ENCODE measurements at places on chromosomes 11 and 22. TPM values are rescaled to one million over a fixed set of nuclear protein-coding genes. Genes with fewer than 3 reads are reported as not detected.

DNA sequence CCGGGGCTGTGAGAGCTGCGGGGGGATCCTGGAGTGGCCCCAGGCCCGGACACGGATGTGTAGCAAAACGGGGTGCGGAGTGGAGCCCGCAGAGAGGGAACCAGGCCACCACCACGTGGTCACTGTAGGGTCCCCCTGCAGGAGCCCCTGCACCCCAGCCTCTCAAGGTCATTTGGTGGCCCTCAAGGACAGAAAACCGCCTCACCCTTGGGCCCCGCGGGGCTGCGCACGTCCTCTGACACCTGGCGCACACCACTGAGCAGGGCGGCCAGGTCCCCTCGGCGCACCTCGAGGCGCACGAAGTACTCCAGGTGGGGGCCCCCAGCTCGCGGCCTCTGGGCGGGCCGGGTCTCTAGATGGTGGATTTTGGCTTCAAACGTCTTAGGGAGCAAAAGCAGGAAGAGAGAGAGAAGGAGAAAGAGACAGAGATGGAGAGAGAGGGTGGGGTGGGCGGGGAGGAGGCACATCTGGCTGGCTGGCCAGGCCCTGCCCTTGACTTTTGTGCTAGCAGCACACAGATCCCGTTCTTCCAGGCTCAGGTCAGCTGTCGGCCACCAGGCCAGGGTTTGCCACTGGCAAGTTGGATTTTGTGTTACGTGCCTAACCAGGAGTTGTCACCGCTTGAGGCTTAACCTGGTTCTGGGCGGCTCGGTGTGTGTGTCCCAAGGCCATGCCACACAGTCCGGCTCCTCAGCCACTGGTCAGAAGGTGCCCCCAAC lies 3.2 kb downstream of the TH start:
- no peak for DNase-seq

DNA sequence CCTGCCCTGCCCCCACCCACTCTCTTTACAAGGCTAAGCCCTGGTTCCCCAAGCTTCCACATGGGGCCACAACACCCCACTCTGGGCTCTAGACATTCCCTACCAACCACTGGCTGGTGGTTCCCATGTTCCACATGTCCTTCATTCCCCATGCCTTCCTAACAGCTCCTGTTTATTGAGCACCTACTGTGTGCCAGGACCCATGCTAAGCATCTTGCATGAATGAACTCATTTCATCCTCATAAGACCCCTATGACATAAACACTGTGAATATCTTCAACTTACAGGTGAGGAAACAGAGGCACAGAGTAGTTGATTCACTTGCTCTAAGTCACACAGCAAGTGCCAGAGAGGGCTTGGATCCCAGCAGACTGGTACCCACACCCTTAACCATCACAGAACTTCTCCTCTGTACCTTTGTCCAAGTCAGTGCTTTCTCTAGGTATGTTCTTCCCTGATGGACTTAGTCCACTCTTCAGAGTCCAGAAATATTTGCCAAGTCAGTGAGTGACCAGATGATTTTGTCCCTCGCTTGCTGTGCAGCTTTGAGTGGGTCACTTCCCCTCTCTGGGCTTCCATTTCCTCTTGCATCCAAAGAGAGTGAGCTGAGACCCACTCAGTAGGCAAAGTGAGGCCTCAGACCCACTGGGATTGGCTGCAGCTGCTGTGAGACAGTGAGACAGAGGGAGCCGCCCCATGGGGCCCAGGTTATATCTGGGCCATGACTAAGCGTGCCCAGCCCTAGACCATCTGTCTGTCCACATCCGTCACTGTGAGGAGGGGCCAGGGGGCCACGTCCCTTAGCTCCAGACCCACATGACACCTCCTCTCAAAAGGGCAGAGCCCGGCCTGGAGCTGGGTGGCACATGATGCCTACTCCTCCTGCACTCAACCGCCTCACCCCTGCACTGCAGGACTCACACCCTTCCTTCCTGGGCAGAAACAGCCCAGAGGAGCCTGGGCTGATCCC lies 132.4 kb downstream of the MN1 start:
- DNase-seq = peak; percentile 98

DNA sequence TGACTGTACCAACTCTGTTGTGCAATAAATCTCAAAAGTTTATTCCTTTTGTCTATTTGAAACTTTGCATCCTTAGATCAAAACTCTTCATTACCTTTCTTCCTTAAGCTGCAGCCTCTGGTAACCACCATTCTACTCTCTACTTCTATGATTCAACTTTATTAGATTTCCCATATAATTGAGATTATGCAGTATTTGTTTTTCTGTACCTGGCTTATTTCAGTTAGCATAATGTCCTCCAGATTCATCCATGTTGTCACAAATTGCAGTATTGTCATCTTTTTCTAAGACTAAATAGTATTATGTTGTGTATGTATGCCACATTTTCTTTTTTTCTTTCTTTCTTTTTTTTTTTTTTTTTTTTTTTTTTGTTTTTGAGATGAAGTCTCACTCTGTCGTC lies 1176.3 kb upstream of the TENM4 start:
- DNase-seq = no peak

DNA sequence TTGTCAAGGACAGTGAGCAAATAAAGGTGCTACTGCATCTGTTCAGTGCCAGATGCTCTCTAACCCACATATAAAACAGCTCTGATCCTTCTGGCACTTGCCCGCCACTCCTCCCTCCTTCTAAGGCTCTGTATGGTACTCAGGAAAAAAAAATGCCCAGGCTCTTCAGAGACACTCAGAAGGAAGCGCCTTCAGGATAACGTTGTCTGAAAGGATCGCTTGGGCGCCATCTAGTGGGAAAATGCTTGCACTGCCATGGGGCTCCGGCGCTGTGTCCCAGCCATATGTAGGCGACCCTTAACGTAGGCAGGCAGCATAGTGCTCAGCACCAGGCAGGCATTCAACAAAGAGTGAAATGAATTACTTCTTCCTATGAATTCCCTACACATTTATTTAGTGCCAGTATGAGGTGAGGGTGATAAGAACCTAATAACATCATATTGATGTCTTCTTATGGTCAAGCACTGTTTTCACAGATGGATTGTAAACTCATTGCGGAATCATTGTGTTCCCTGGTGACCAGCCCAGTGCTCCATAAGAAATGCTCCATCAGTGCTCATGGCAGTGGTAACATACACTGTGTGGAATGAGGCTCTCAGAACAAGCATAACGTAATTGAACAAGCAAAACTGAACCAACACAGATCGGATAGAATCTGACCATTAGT lies 39.6 kb downstream of the PAMR1 start:
- DNase-seq = peak; percentile 81

- no peak for DNase-seq
These were observed 11.2 kb downstream of the PLA2G6 start for GRCh38 chr22:38170469-38170868.

DNA sequence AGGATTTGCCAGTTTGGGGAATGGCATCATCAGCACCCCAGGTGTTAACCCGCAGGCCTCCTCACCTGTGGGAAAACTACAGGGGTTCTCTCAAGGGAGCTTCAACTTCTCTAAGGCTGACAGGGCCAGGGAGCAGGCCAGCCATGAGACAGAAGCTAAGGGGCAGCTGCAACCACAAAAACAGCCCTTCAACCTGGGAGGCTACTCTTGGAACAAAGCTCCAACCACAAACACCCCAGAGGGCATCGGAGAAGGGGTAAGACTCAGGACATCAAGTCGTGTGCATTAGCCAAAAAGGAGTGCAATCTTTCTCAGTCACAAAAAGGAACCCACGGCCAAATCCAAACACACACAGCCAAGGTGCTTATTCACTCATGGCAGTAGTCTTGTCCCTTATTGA lies 103.0 kb downstream of the PLEKHA7 start:
- no peak for DNase-seq

DNA sequence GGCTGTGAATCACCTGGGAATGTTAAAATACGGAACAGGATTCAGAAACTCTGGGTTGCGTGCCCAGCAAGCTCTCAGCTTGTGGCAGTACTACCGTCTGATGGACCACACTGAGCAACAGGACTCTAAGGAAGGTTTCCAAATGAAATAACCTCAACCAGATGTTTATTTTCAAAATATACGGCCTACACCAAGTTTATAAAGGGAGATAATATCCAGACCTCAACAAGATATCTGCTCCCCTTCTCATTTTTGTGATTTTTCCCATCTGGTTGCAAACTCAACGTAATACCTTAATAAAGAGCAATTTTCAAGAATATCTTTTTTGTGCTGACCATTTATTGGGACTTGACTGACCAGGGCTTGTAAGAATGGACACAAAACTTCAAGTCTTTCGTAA lies 49.4 kb downstream of the SLC25A17 start:
- no peak for DNase-seq

GRCh38 chr11:8323161-8323935 lies 59.7 kb upstream of the LMO1 start:
- DNase-seq = no peak

DNA sequence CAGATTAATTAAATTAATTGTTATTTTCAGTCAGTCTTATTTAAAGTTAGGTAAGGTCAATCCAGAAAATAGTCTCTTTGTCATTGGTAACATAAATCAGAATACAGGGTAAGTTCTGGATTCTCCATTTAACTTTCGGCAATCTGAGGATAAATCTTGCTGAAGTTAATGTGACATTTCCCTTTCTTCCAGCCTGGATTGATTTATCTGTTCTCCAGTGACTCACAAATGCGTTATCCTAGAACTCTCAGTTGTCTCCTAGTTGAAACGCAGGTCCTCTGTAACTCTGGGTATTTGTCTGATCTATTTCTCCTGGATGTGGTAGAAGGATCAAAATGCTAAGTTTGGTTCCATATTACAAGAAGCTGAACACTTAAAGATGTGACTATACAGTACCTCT lies 21.0 kb downstream of the OR51E1 start:
- no peak for DNase-seq

DNA sequence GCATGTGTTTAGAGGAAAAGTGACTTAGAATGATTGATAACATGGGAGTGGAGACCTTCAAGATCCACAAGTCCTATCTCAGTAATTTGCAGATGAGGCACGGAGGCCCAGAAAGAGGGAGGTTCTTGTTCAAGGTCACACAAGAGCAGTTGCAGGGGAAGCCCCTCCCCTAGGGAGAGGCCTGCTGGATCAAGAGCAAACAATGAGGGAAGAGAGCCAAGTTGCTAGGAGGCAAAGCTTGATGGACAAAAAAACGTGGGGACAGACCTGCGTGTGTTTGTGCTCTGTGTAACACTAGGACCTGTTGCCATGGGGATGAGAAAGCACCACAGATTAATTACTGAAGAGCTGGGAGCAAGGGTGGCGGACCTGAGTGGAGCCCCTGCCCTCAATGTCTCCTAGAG lies 6.4 kb upstream of the MFRP start:
- DNase-seq = no peak

GRCh38 chr11:64609436-64610047 lies 18.5 kb downstream of the SLC22A12 start:
- DNase-seq = peak; percentile 14

DNA sequence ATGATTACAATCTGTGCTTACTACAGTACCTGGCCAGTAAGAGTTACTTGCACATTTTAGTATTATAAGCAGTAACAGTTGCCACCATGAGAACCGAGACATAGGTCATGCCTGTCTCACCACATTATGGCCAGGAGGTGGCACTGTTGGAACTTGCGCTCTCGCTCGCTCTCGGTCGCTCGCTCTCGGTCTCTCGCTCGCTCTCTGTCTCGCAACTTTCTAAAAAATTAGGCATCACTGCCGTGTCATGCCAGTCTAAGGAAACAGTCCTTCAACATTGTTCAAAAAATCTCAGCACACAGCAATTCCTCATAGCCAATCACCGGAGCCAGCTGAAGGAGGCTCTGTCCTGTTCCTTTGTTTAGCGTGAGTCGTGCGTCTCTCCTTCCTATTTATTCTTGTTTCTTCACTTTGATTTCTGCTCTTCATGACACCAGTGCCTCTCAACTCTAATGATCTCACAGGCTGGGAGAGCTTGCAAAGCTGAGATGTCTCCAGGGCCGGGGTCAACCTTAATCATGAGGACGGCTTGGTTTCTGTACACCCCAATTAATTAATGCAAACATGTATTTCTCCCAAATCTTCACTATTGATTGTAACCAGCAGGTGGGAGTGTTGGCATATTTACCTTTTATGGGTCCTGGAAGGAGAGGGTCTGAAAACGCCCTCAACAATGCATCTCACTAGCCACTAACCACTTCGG lies 6.3 kb upstream of the ADAMTS8 start:
- peak; percentile 79 for DNase-seq

DNA sequence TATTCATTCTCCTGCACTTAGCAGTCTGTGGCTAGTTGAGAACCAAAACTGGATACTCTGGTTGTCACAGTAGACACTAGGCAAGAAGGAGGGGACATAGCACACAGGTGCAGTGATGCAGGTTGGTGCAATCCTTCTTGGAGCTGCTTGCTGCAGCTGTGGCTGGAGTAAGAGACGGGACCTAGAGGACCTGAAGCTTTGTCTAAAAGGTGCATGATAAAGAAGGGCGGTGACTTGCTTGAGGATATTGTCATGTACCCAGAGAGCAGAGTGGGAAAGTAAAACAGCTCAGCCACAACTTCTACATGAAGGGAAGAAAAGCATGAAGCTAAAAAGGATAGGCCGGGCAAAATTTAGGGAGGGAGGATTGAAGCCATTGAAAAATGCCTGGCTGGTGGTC lies 304.1 kb upstream of the KIRREL3 start:
- DNase-seq = no peak

GRCh38 chr11:15055620-15056356 lies 17.6 kb upstream of the CALCB start:
- DNase-seq = no peak

GRCh38 chr11:35907648-35908431 lies 36.0 kb upstream of the LDLRAD3 start:
- DNase-seq = peak; percentile 98

GRCh38 chr11:119318240-119319135 lies 1.6 kb upstream of the MCAM start:
- no peak for DNase-seq

DNA sequence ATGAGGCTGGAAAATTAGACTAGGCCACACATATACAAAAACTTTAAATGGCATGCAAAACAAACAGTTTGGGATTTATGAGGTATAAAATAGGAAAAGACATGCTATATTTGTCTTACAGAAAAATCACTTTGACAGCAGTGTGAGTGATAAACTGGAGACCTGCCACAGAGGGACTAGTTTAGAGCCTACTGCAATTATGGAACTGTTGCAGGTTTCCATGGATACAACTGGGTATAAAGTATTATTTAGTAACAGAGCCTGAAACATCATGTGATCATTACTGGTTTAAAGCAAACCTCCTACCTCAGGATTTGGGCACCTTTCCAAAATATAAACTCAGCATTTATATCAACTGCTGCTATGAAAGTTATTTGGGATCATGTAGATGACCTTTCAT lies 1032.5 kb downstream of the DLG2 start:
- DNase-seq = no peak

GRCh38 chr22:48907591-48907990 lies 920.1 kb downstream of the BRD1 start:
- DNase-seq = no peak

DNA sequence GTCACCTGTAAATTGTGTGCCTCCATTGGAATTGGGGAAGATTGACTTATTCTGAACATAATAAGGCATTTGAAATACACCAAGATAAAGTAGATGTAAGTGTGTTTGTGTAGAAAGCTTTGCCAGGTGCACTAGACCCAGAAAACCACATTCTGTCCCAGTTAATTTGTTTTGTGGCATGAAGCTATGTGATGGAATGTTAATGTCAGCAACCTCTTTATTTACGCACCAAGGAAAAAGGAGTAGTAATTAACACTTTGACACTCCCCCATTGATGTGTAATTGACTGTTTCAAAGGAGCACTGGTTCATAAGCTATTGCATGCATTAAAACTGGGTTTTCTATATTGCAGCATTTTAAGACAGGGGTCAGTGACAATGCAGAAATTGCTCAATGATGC lies 14.3 kb downstream of the EIF3M start:
- no peak for DNase-seq

GRCh38 chr11:72741849-72742512 lies 10.2 kb downstream of the ARAP1 start:
- no peak for DNase-seq

The HOATZ gene
- not detected for total RNA-seq

The LMO2 gene
- total RNA-seq = 0.83 TPM

The OR4D5 gene
- not detected for total RNA-seq

The DGAT2 gene
- total RNA-seq = 1.2 TPM
